ENCODE measurements at places on chromosomes 1 and 21.

- DNase-seq = no peak
Measured at GRCh38 chr1:30774550-30775432, 17.2 kb upstream of the LAPTM5 start.

- no peak for DNase-seq
Measured at GRCh38 chr1:112143871-112144441, 154.5 kb upstream of the KCND3 start.

DNA sequence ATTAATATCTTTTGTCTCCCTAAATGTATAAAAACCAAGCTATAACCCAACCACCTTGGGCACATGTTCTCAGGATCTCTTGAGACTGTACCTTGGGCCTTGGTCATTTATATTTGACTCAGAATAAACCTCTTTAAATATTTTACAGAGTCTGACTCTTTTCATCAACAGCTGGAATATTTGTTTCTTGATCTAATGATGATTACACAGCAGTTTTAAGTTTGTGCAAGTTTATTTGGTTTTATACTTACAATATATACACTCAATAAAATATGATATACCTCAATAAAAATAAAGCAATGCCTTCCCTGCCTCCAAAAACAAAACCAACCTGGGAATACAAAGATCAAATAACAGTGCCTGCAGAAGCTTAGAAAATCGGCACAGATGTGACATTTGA is 22.0 kb downstream of the LEPR start:
- no peak for DNase-seq

DNA sequence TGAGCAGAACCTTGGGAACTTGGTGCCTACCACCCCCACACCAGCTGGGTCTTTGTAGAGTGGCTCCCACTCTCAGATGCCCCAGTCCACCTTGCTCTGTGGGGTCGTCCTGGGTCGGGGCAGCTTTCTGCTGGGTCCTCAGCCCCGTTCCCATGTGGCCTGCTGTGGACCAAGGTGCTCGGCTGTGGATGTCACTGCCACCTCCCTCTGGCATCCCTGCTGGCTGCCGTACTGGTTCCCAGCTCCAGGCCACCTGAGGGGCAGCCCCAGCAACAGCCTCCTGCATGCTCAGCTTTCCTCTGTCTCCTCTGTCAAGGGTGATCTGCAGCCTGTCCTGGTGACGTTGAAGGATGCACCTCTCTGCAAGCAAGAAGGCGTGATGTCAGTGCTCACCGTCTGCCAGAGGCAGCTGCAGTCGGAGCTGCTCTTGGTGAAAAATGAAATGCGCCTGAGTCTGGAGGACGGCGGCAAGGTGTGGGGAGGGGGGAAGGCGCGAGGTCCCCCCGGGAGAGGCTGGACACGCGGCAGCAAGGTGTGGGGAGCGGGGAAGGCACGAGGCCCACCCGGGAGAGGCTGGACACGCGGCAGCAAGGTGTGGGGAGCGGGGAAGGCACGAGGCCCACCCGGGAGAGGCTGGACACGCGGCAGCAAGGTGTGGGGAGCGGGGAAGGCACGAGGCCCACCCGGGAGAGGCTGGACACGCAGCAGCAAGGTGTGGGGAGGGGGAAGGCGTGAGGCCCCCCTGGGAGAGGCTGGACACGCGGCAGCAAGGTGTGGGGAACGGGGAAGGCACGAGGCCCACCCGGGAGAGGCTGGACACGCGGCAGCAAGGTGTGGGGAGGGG is 45.9 kb upstream of the DIP2A start:
- no peak for DNase-seq

GRCh38 chr1:8516278-8516777 is 198.4 kb downstream of the SLC45A1 start:
- no peak for DNase-seq

- no peak for DNase-seq
Measured at GRCh38 chr1:52022133-52022532, 11.5 kb downstream of the KTI12 start.

- no peak for DNase-seq
Measured at GRCh38 chr1:204196068-204196795, at the start of gene KISS1. KISS1 (minus strand) TSS chr1:204196491; CDS start chr1:204192876, 3,615 bp downstream.

- DNase-seq = no peak
Measured at GRCh38 chr1:154459080-154459479, 42.9 kb upstream of the TDRD10 start.

DNA sequence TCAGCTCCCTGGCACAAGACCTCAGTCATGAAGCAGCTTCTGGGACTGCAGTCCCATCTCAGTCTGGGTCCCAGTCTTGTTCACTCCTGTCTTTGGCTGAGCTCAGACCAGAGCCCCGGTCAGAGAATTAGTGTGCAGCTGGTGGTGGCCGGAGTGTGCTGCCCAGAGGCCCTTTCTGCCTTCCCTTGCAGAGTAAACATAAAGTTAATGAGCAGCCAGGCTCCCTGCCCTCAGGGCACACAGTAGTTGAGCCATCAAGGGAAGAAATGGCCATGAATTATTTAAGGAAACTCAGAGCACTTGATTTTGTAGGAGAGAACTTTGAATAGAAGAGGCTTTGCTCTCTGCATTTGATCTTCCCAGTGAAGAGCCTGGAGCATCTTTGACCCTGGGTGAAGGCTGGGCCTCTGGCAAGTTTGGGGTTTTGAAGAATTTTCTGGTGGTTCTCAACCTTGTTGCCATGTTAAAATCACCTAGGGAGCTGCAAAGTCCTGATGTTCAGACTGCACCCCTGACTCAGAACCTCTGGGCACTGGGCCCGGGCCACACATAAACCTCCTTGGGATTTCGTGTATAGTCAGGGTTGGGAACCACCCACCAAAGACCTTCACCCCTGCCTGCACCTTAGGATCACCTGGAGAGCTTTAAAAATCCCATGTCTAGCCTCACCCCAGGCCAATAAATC is 26.4 kb upstream of the SELENON start:
- DNase-seq = peak; percentile 16

- DNase-seq = no peak
Measured at GRCh38 chr1:18921516-18922251, 19.3 kb upstream of the ALDH4A1 start.

DNA sequence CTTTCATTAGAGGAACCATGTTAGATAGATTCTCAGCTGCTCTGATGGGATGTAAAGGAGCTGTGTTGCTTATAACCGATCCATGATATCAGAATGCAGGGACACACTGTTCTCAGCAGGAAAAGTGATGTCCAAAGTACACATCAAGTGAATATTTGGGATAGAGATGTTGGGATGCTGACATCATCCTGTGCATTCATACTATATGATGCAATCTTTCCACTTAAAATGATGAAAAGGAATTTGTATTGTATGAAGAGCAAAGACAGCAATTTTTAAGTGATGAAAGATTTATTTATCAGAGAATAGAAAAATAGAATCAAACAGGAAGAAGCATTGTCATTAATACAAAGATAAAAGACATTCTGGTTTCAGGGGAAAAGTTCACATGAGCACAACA is 110.1 kb downstream of the ERG start:
- DNase-seq = no peak

GRCh38 chr1:46699666-46700065 is 19.2 kb downstream of the EFCAB14 start:
- DNase-seq = no peak

DNA sequence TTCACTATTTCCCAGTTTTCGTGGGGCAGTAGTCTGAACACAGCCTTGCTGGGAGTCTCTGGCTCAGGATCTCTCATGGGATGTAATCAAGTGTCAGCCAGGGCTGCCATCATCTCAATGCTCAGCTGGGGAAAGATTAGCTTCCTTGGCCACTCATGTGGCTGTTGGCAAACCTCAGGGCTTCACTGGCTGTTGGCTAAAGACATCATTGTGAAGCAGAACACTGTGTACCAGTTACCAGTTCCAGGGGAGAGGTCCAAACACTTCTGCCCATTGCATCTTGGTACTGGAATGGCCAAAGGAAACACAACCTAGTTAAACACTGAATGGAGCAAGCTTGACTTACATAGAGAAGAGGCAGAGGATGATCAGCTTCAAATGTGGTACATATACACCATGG is 33.7 kb downstream of the AADACL4 start:
- DNase-seq = no peak

DNA sequence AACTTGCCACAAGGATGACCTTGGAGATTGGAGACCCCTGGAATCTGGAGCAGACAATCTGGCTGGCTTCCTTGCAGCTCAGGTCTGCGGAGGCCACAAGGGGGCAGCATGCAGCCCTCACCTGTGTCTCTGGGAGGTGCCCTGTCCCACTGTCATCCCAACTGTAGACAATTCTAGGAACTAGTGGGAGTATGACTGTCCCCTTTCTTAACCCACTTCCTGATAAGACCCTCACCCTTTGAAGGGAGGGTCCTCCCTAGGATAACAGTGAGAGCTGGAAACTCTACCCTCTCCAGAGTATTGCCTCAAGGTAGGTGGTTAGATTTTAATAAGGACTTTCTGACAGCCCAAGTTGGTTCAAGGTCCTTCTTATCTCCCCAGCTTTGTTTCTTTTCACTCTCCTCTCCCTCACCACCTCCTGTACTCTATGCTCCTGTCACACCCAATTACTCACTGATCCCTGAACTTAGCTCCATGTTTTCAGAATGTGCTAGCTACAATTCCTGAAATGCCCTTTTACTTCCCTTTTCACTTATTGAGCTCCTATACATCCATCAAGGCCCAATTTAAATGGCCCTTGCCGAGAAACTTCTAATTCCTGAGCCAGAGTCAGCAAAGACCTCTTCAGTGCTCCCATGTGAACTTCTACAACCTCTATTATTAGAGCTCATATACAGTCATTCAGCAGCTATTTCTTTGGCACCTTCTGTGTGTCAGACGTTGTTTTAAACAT is 9.2 kb upstream of the KCNQ4 start:
- DNase-seq = no peak

GRCh38 chr21:29939924-29940275 is at the start of gene GRIK1:
GRIK1 (minus strand) TSS chr21:29939996.
- DNase-seq = no peak

DNA sequence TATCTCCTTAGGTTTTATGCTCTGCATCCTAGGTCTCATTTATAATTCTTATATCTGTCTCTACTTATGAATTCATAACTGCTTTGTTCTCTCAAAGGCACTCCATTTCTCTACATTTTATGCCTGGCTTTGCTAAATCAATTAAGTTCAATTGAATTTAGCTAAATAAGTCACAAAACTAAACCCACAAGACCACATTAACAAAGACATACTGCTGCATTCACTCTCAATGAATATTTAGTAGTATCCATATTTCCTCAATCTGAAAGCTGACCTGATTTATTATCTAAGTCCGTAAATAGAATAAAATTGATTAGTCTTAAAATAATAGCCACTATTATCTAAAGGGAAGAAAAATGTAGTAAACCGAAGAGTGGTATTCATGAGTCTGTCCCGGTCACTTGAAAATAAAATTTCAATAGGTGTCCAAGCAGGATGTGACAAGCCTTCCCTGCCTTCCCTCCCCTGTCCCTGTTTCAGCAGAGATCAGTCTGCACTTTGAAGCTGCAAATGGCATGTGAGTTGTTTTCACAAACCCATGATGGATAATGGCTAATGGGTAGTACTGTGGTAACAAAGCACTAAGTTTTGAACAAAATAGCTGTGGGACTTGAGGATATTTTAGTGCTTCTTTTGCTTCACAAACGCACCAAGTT is 295.0 kb upstream of the NCAM2 start:
- DNase-seq = no peak

DNA sequence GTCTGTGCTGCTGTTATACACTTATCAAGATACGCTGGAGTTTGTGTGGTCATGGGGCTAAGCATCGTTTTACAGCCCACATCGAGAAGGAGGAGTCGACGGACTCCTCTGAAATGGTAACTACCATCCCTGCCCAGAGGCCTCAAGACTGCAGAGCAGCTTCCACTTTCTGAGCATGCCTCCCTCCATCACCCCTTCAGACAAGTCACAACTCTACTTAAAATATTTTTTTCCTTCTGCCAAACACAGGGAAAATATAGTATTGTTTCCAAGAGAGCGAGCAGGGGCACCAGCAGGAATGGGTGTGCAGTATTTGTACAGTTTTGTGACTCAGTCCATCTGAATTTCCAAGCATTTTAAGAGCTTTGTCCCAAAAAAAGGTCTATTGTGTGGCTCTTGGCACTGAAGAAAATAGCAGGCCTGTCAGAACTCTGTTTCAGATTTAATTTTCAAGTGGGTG is 14.1 kb downstream of the EVA1C start:
- no peak for DNase-seq

- DNase-seq = peak; percentile 54
Measured at GRCh38 chr21:33266050-33266788, at the start of gene IL10RB. IL10RB (plus strand) TSS chr21:33266367; CDS start chr21:33266466, 99 bp downstream.

DNA sequence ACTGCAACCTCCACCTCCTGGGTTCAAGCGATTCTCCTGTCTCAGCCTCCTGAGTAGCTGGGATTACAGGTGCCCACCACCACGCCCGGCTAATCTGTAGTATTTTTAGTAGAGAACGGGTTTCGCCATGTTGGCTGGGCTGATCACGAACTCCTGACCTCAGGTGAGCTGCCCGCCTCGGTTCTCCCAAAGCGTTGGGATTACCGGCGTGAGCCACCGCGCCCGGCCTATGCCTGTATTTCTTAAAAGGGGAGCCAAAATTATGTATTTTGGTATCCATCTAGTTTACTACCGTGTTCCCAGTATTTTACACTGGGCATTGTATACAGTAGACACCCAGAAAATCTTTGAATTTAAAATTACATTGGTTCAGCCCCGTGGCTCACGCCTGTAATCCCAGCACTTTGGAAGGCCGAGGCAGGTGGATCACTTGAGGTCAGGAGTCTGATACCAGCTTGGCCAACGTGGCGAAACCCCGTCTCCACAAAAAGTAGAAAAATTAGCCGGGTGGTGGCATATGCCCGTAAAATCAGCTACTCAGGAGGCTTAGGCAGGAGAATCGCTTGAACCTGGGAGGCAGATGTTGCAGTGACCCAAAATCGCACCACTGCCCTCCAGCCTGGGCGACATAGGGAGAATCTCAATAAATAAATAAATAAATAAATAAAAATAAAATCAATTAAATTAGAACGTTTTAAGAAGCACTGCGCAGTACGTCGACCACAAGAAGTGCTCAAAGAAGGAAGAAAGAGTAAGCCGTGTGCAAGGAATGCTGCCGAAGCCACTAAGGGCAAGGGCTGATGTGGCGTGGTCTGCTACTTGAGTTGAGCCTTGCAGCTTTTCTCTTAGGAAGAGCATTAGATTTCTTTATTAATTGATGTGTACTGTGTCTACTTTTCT is 1.5 kb upstream of the THRAP3 start:
- DNase-seq = peak; percentile 65

GRCh38 chr21:42319851-42320572 is 4.8 kb upstream of the TFF3 start:
- DNase-seq = no peak

- DNase-seq = no peak
Measured at GRCh38 chr1:27103498-27103897, 51.4 kb downstream of the SLC9A1 start.

GRCh38 chr1:234533975-234534876 is 55.2 kb upstream of the TARBP1 start:
- DNase-seq = peak; percentile 73
